Lower leg skin (tissue), 4 donors: ENCODE measurements at places on chromosomes 11 and 22. TPM values are rescaled to one million over a fixed set of nuclear protein-coding genes. Genes with fewer than 3 reads are reported as not detected.

Gene OR2AG2
- not detected for total RNA-seq

Gene OR5D18
- not detected for total RNA-seq

DNA sequence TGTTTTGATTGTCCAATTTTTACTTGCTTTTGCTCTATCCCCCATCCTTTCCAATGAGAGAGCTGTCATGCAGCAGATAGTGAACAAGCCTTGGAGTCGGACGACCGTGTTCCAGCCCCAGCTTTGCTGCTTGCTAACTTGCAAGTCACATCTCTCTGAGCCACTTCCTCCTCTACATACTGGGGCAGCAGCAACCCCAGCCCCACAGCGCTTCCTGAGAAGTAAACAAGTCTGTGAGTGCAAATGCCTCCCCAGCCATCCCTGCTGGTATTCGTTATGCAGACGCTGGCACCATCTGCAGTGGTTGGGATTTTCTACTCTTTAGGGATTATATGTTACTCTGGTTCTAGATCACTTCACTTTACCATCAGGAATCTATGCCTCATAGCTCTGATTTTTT lies 35.0 kb downstream of the TPBGL start:
- peak; percentile 87 for DNase-seq

- DNase-seq: no peak
These were observed 23.3 kb downstream of the P4HA3 start for GRCh38 chr11:74288161-74288560.

- DNase-seq: no peak
These were observed 6.2 kb downstream of the SRSF8 start for GRCh38 chr11:95072948-95073347.

DNA sequence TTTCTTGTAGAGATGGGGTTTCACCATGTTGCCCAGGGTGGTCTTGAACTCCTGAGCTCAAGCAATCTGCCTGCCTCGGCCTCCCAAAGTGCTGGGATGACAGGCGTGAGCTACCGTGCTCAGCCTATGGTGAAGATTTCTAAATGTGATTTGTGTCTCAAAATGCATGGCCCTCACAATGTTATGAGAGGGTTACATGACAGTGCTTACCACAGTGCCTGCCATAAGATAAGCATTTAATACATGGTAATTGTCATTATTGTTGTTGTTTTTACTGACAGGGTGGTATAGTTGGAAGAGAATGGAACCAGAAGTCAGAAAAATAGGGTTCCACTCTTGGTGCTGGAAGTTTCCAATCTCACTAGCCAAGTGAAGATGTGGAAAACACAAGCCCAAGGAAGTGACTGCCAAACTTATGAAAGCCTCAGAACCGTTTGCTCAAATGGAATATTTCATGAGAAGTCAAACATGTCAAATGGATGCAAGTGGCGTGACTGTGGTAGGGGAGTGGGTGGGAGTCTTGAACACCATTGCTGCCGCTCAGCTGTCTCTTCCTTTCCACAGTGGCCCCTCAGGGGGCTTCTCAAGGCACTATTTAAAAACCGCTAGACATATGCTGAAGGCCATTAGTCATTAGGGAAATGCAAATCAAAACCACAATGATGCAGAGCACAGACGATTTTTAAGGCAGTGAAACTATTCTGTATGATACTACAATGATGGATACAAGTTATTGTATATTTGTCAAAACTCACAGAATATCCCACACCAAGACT lies 29.1 kb upstream of the LMO2 start:
- DNase-seq: no peak

DNA sequence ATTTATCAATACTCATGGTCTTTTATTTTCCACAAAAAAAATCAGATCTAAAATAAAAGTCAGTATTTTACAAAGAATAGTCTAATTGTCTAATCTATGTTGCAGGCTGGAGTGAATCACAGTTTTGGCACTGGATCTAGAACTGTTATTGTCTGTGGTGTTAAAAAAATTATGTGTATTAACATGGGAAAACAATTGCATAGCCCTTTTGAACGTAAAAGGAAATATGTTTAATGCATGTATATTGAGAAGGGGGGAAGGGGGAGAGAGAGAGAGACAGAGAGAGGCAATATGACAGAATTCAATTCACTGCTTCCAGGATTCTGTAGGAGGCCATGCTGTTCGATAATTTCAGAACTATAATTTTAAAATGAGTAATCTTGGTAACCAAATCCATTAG lies 324.9 kb upstream of the CCDC90B start:
- DNase-seq: no peak

- DNase-seq: no peak
These were observed 198.8 kb downstream of the FAT3 start for GRCh38 chr11:92423115-92424034.
